ENCODE measurements at places on chromosomes 3 and 15.
A peak's percentile ranks its signal among the peaks of the same experiment; 100 is the strongest.

DNA sequence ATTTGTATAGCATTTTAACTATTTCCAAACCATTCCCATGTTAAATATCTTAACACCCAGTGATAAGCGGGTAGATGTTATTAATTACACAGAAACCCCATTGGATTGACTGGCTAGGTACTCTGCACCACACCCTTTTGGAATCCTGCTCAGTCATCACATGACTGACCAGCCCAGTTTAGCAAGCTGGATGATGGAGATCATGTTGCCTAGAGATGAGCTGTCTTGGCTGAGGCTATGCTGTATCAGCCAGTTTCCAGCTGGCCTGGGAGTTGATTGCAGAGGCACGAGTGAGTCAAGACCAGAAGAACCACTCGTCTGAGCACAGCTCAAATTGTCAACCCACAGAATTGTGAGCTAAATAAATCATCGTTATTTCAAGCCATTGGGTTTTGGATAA lies 124.6 kb downstream of the ZNF621 start:
- DNase-seq, result no peak

GRCh38 chr15:62558640-62559380 lies 393.7 kb upstream of the C2CD4B start:
- no peak for DNase-seq

DNA sequence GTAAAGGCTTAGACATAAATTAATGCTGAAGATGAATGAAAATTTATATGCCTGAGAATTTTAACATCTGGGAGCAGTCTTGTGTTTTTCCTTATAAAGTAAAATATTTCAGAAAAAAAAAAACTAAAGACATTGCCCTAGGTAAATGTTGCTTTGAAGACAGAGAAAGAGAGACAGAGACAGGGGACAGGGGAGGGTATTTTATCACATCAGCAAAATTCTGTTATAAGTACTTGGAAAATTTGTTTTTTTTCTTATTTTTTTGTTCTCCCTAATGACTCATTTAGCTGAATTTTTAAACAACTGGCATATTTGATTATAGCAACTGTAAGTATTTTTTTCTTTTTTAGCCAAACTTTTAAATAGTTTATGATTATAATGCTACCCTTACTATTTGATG lies 1540.6 kb upstream of the GBE1 start:
- DNase-seq, result no peak

DNA sequence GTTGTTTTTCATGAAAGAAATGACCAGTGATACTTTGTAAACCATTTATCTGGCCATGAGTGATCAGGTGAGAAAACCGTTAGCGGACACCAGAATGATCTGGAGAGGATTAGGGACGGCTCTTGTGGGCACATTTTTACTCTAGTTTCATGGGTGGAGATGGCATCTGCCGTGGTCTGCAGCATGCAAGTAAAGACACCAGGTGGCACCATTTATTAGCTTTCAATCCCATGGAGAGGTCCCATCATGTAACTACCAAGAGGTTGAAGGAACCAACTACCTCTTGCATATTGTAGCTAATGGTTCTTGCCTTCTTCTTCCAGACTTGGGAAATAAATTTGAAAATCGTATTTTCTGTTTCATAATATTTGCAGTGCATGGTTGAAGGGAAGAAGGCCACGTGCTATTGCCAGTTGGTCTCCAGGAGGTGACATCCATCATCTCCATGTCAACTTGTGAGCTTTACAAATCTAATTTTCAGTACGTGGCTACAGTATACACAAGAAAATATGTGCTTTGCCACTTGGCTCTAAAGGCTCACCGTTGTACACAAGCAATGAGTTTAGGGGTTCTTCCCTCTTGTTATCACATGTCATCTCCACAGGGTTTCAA lies 1.5 kb upstream of the MAPKBP1 start:
- peak; percentile 85 for DNase-seq

GRCh38 chr3:141280690-141281089 lies 49.1 kb downstream of the PXYLP1 start:
- DNase-seq, result no peak

DNA sequence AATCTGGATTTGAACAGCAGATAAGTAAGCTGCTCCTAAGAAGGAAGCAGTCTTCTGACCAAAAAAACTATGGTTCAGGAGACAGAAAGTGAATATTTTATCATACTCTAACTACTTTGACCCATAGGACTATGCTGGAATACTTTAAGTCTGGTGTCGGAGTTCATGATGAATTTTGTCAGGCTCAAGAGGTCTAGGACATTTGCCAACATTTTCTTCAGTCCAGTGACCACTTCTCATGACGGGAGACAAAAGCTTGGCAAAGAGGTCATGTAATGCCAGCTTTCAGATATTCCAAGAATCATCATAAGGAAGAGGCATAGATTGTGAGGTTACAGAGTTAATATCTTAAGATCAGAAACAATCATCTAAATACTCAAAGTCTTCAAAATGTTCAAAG lies 20.5 kb upstream of the DCBLD2 start:
- no peak for DNase-seq

GRCh38 chr15:29043736-29044502 lies 158.1 kb downstream of the APBA2 start:
- DNase-seq, result no peak

GRCh38 chr3:59515966-59516365 lies 466.1 kb upstream of the CFAP20DC start:
- no peak for DNase-seq

DNA sequence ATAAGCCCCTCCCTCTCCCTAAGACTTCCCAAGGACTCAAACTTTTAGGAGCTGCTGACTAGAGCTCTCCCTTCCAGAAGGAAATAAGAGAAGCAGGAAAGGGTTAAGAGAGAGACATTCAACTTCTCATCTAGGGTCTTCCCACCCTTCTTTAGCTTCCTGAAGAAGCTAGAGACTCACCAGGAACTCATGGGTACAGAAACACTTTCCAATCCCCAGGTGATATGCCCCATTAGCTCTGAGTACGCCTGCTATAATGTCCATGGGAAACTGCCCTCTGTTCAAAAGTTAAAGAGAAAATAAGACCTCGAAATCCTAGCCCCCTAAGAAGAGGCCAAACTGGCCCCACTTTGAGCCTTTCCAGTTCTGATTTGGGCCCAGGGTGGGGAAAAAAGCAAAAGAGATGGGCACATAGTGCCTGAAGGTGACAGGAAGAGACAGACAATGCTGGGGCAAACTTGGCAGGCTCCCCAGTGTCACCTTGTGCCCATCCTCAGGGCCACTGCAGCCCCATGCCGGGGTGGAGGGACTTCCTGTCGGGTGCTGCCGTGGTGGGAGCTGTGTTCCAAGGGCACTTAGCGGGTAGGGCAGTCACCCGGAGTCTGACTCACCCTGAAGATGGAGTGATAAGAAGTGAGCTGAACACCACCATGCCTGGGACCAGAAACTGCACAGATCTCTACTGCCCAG lies 29.5 kb downstream of the CCDC12 start:
- DNase-seq, result peak; percentile 20

DNA sequence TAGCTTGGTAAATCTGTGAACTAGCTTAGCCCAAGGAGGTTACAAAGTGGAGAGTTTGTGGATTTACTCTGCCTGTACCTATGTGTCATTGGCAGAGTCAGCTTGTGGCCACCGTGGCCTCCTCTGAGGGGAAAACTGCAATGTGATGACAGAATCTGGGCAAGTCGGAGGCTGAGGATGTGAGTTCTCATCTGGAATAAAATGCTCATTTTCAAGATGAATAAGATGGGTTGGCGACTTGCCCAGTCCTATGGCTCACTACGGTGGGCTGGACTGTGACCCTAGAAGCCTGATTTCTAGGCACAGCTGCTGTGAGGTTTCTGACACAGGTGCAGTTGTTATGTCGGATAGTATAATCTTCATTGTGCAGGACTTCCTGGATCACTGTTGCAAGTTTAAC lies 83.7 kb downstream of the ETV5 start:
- DNase-seq, result peak; percentile 8

Measured in suppressor macrophage treated with lipopolysaccharide for 1 hour (primary cell).